ENCODE measurements at places on chromosomes 6 and 20.

DNA sequence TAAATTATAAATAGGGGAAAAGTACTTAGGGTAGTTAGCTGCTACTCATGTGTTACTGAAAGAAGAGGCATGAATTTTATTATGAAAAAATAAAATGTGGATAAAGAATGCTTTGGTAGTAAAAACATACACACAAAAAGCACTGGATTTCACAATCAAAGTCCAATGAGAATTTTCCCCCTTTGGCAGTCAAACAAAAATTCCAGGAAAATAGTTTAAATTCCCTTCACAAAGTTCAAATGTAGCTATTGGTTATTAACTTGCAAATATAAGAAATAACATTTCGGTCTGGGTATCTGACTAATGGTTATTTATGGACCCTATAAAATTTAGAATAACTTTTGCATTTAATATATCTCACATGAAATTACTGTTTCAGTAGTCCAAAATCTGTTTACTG lies 210.4 kb downstream of the FOXC1 start:
- peak; percentile 72 for DNase-seq

GRCh38 chr6:154111025-154111424 lies 72.0 kb downstream of the OPRM1 start:
- DNase-seq = no peak

DNA sequence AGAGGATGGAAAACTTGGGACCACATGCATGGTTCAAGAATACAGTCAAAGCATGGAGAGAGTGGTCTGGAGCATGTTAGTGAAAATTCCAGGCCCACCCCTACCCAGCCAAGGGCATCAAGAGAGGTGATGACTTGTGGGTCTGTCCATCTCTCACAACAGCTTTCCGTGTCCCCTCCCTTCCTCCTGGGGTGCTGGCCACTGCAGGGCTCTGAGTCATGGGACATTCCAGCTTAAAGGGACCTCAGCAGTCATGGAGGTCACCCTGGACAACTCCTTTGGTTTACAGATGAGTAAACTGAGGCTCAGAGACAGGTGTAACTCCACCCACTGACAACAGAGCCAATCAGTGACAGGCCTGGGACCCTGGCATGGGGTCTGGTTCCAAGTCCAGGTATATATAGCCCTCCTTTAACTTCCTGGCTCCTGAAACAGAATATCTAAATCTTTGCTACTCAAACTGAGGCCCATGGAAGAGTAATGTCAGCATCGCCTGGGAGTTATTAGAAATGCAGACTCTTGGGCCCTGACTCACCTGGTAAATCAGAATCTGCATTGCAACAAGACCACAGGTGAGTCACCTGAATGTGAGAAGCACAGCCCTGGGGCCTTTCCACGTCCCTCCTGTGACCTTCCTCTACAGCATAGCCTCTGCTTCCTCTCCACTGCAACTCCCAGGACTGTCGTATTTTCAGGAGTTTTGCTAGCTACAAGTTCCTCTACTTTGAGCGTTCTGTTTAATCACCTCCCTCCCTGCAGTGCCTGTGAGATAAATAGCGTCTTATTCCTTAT lies 170.2 kb downstream of the ZDHHC14 start:
- DNase-seq = no peak

DNA sequence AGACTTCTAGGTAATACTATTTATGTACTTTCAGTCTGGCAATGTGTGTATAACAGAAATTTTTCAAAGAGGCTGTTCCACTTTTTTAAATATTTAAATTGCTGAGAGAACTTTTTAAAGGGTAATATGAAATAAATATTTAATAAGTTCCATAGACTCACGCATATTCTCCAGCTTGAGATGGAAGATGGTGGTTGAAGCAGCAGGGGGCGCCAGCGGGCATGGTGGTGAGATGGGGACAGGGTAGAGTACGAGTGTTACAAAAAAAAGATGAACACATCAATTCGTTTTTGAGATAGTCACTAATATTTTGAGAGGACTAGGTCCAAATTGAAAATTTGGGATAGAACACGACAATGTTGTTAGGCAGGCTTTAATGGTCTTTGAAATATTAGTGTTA lies 68.4 kb downstream of the RSPO3 start:
- DNase-seq = no peak

DNA sequence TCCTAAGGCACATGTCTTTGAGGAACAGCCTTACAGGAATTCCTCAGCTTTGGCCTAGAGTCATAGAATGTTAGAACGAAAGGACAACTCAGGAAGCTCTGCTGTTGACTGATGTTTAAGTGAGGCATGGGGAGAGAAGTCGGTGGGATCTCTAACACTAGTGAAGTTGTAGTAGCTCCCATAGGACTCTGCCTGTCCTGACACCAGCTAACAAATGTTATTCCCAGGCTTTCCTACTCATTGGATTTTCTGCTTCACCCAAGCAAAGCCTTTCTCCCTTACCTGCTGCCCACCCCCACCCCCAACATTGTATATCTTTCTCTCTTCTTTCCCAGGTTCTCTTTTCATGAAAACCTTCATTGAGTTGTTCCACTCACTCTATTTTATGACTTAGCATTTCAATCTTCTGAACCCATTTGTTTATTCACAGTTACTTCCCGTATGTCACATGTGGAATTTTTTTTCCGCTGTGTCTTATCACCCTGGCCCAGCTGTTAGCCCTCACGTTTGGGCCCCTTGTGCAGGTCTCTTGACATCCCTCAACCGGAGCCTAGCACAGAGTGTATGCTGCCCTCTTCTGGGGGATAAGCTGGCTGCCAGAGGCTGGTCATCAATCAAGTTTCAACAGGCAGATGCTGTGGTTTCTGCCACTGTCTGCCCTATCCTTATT lies 39.2 kb upstream of the RNF8 start:
- DNase-seq = peak; percentile 70

DNA sequence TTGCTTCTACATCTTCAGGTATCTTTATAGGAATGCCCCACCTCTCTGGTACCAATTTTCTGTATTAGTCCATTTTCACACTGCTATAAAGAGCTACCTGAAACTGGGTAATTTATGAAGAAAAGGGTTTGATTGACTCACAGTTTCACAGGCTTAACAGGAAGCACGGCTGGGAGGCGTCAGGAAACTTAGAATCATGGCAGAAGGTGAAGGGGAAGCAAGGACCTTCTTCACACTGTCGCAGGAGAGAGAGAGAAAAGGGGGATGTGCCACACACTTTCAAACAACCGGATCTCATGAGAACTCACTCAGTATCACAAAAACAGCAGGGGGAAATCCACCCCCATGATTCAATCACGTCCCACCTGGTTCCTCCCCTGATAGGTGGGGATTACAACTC lies 24.4 kb upstream of the LY86 start:
- no peak for DNase-seq

GRCh38 chr6:46794068-46794467 lies 879 bp downstream of the MEP1A start:
- DNase-seq = peak; percentile 12

- no peak for DNase-seq
Observed at GRCh38 chr6:33440649-33441309, 13.6 kb upstream of the ZBTB9 start.

DNA sequence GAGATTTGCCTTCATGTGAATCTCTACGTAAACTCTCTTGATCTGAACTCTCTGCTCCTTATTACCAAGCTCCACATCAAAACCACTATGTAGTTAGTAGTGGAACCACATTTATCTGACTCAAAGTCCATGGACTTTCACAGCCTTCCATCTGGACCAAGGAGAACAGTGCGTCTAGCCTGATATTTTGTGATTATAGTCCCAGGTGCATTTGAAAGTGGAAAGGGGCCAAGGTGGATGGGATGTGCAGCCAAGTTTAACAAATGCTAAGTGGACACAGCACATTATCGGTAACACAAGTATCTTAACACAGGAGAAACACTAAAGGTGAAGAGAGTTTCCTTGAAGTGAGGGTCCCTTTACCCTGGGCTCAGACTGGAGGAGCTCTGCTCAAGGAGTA lies 281.2 kb upstream of the SGK1 start:
- no peak for DNase-seq

DNA sequence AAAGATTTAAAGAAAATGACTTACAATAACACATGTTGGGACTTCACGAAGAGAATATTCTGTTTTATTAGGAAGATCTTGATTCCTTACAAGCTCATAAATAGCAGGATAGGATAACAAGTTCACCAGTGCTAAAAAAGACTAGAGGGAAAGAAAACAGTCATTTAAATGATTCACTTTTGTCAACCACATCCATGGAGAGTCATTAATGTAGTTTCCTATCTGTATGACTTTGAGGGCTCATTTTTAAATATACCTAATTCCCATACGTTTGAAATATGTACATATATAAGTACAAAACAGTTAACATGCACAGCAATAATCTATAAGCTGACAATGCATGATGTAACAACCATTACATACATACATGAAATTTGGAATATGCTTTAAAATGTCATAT lies 111.1 kb downstream of the TBC1D32 start:
- DNase-seq = no peak

DNA sequence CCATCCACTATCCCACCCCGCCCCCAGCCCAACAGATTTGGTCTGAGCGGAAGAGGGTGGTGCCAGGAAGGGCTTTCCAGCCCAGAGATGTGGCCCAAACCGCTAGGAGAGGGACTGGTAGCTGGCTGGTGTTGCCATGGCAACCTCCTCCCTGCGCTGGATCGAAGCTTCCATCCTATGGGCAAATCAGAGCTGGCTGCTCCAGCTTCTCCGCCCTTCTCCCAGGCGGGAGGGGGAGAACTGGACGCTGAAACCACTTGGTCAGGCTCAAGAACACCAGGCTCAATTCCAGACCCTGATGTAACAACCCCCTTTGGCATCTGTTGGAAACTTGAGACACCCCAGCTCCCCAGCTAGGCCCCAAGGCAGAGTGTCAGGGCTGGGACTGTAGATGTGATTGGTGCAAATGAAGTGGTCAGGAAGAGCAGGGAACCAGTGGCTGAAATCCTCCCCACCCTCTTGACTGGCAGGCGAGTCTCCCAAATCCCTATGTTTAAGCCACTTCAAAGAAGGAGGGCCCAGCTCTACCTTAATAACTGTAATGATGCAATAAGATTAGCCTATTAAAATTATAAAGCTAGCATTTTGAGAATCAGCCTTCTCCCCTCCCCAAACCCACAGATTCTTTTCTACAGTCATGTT lies 4.2 kb downstream of the RIMS4 start:
- DNase-seq = peak; percentile 73

GRCh38 chr6:25278914-25279747 lies at the start of gene CARMIL1:
Gene CARMIL1 (plus strand): TSS chr6:25279374. CDS start chr6:25279796, 422 bp downstream.
- peak; percentile 56 for DNase-seq

DNA sequence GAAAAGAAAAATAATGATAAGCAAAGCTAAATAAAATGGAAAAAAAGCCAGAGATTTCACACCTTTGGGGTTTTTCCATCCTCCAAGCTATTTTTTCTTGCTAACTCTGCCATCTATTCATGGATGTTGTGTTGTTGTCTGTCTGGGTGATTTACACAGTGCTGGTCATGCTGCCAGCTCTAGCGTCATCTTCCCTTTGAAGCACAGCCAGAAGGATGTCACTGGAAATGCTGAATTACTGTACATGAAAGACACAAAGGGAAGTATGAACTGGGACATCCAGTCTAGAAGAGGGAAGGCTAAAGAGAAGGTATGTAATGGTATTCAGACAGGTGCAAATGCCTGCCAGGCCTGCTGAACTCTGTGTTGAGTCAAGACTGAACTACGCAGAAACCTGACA lies 241.9 kb upstream of the STXBP5 start:
- DNase-seq = no peak

- DNase-seq = no peak
Observed at GRCh38 chr20:21725892-21726291, 20.4 kb downstream of the PAX1 start.

DNA sequence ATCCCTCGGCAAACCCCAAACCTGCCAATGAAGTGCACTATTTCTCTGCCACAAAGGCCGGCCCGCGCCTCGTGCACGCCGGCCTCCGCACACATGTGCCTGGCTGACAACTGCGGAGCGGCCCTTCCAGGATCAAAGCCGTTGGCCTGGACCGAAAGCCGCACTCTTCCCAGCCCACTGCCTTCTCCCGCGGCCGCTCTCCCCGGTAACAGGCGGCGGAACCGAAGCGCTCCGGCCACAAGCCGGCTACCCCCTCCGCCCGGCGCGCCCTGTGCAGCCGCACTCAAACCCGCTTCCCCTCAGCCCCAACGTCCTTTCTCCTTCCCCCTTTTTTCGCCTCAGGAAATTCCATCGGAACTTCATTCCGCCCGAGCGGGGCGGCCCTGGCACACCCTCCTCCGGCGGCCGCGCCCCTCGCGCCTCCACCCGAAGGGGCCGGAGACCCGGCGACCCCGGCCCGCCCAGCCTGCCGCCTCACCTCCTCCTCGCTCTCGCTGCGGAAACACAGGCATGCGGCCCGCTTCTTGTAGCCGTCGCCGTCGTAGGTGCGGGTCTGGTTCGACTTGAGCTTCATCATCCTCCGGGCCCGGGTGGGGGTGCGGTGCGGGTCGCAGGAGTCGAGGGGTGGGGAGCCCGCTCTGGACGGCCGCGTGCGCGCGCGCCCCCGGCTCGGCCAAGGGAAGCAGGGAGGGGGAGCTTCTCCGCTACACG lies 528 bp downstream of the NUDT3 start:
- peak; percentile 66 for DNase-seq

GRCh38 chr6:32886681-32887383 lies 32.8 kb downstream of the PSMB9 start:
- DNase-seq = peak; percentile 78

DNA sequence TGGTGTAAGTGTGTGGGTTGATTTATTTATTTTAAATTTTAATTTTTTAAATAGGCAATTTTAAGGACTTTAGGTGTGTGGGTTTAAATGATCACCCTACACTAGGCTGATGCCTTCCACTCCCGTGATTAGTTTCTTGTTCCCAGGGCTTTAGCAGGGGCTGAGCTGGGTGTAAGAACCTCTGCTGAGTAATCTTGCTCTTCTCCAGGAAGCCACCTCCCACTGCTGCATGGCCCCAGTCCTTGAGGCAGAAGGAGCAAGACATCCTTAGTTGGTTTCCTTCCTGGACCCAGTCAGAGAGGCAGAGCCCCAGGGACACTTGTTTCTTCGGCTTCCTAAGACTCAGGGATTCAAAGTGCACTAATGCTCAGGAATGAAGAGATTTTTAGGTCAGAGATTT lies 19.8 kb upstream of the CDC5L start:
- DNase-seq = peak; percentile 28

GRCh38 chr20:59141818-59142581 lies 21.6 kb upstream of the ZNF831 start:
- DNase-seq = no peak

DNA sequence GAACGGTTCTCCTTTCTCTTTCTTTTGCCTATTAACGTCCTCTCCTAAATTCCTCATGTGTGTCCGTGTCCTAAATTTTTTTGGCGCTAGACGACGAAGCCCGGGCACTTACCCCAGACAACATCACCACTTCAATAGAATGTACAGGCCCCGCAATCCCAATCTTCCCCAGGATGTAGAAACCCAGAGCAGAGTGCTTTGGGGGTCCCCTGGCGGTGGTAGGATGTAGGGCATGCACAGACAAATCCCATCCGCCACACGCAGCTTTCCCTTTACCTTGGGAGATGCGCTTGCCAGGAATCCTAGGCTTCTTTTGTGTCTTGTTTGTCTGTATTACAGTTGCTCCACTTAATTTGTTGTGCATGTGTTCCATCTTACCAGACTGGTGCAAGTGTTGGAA lies 417.3 kb upstream of the ARID1B start:
- no peak for DNase-seq
